Activated naive CD4-positive, alpha-beta T cell treated with anti-CD3 and anti-CD28 coated beads for 36 hours (primary cell): ENCODE measurements at places on chromosomes 12 and 14.

- DNase-seq = no peak
Measured at GRCh38 chr14:92866181-92866752, 56.7 kb upstream of the CHGA start.

DNA sequence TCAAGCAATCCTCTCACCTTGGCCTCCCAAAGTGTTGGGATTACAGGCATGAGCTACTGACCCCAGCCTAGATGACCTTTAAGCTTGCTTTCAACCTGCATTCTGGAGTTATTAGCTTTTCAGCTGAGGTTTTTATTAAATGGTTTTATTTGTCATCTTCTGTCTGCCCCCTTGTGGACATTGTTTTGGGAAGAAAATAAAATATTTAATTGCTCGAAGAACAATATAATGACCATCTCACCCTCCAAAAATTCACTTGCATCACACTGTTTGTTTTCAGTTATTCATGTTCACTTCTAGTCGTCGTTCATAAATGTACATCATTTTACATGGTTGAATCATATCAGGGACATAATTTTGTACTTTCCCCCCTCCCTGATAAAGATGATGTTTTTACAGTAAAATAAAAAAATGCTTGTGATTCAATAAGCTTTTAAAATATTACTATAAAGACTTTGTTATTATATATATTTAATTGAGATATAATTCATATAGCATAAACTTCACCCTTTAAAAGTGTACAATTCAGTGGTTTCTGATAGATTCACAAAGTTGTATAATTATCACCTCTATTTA lies 10.1 kb upstream of the SPATS2 start:
- DNase-seq = no peak

- DNase-seq = no peak
Measured at GRCh38 chr12:43252585-43252984, 299.4 kb downstream of the ADAMTS20 start.

DNA sequence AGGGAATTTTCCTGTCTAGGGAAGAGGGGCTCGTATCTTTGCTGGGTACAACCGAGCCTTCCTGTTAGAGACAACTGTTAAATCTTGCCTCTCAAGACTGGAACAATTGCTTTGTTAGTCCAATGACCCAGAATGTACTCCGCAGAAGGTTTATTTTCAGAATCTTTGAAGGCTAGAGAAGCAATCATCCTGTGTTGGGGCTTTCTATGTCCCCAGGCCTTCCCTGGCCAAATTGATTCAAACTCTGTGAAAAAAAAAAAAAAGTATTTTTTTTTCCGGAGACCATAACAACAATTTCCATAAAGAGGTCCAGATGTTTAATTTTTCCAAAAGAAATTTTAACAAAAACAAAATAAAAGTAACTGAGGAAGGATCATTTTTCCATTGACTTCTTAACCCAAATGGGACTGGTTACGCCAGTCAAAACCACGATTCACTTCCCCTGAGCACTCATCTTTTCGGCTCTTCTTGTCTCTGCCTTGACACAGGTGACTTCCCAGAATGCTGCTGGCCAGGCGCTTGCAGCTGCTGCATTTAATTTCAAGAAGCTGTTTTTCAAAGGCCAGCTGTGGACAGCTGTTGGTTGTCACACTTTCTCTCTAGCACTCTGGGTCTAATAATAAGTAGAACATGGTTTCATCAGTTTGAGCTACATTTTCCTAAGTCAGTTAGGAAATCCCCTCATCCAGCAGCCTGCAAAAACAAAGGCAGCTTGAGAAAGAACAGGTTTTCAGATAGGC lies 81.6 kb upstream of the MANSC4 start:
- peak; percentile 35 for DNase-seq

DNA sequence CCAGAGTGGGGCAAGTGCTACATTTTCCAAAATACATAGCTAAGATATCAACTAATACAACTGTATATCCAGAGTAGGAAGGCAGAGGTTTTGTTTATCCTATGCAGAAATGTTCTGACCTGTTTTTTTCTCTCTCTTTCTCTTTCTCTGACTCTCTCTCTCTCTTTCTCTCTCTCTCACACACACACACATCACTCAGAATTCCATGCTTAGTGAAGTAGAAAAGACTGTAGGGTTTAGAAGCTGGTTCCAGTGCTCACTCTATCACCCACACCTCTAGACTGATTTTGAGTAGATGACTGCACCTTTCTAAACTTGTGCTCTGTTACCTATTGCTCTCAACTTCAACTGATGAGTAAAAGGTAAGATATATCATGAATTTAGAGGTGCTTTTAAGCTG lies 356.7 kb downstream of the LRIG3 start:
- no peak for DNase-seq

GRCh38 chr12:31029468-31029867 lies 44.2 kb upstream of the DDX11 start:
- no peak for DNase-seq

DNA sequence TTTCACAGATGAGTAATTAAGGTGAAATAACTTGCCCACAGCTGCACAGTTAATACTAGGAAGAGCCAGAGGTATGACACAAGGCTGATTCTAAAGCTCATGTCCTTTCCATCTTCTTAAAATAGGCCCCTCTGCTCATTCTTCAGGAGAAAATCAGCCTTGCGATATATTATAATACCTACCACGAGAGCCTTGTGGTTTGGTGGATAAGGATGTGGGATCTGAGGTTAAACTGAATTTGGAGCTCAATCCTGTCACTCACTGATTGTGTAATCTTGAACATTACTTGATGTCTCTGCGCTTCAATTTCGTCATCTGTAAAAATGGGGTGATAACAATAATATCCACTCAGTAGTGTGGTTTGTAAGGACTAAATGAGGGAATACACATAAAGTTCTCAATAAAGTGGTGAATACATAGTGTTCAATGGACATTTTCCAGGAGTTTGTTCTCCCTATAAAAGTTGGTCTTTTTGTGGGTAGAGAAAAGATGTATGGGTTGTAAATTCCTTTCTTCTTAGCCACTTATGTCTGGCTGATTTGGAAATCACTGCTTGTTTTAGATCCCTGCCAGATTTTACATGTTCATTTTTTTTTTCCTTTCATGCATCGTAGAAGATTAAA lies 25.1 kb upstream of the ATP2B1 start:
- DNase-seq = no peak

DNA sequence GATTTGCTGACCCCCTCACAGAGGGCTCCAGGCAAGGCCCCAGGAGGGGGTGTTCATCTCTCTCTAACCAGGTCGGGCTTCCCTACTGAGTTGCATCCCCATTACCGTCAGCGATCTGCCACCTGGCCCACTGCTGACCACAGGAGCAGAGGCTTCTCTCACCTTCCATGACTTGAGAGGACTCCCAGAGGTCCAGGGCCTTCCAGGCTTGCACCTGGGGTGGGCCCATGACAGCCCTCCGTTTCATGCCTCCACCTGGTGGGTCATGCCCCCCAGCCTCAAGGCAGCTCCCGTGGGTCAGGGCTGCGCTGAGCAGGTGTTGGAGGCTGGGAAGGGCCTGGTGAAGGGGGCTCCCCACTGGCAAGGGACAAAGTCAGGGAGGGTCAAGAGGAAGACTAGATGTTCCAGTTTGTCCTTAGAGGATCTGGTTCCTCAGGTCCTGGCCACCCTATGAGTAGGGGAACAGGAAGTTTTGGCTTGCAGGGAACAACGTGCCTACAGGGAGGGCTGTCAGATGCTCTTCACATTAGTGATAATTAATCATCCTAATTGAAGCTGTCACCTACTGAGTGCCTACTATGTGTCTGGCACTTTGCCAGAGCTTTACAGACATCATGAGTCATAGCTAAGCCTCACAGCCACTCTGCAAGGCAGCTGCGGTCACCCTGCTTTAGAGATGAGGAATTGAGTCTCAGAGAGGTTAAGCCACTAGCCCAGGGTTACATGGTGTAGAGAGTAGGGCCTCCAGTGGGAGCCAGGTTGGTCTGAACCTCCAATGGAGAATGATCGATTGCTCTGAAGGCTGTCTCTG lies 13.8 kb downstream of the NFKBIA start:
- DNase-seq = no peak

DNA sequence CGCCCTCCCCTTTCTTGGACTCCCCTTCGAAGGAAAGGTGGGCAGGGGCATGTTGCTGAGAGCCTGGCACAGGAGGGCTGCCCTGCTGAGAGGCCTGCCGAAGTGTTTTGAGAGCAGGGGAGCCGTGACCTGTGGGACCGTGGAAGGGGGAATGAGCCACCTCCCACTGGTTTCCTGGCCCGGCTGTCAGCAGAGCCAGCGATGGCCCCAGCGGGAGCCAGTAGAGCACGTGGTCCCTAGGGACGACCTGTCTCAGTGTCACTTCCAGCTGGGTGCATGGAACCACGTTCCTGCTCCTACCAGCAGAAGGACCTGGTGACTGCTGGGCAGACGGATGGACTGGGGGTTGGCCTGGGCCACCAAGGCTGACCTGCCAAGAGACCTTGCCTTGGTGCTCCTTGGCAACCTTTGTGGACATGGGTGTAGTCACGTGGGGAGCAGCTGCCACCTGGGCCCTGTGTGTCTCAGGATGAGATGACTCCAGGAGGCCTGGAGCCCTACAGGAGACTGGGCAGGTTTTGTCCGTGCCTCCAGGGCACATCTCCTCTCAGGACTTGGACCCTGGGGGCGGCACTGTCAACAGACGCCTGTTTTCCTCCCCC lies 34.6 kb downstream of the BEGAIN start:
- no peak for DNase-seq

- no peak for DNase-seq
Measured at GRCh38 chr14:94670692-94671285, 58.6 kb downstream of the SERPINA3 start.

GRCh38 chr12:66688846-66689439 lies 10.1 kb upstream of the GRIP1 start:
- peak; percentile 50 for DNase-seq

DNA sequence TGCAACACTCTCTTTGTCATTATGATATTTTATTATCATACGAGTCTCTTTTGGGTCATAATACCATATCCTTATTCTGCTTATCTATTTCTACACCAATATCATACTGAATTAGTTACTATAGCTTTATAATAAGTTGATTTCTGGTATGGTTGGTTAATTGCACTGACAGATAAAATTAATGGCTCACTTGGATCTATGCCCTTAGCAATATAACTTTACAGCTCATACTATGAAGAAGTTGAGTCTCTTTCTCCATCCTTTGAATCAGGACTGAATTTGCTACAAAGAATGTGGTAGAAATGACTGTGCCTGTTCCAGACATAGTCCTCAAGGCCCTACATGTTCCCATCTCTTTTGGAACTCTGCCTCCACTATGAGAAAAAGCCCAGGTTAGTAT lies 139.7 kb upstream of the DYRK2 start:
- DNase-seq = no peak

DNA sequence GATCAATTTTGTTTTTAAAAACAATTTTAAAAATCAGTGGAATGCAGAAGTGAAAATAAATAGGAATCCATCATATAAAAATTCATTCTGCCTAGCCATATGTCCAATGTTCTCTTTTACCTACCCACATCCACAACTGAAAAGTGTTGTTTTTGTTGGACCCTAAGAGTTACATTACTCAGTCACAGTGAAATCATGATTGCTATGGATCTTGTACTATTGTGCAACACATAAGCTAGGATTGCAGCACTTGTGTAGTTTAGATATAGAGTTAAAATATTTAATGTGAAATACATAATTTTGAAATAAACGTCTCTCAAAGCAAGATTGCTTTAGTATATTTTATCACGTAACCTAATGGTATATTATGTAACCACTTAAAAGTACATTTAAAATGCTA lies 213.3 kb upstream of the CLEC14A start:
- no peak for DNase-seq

DNA sequence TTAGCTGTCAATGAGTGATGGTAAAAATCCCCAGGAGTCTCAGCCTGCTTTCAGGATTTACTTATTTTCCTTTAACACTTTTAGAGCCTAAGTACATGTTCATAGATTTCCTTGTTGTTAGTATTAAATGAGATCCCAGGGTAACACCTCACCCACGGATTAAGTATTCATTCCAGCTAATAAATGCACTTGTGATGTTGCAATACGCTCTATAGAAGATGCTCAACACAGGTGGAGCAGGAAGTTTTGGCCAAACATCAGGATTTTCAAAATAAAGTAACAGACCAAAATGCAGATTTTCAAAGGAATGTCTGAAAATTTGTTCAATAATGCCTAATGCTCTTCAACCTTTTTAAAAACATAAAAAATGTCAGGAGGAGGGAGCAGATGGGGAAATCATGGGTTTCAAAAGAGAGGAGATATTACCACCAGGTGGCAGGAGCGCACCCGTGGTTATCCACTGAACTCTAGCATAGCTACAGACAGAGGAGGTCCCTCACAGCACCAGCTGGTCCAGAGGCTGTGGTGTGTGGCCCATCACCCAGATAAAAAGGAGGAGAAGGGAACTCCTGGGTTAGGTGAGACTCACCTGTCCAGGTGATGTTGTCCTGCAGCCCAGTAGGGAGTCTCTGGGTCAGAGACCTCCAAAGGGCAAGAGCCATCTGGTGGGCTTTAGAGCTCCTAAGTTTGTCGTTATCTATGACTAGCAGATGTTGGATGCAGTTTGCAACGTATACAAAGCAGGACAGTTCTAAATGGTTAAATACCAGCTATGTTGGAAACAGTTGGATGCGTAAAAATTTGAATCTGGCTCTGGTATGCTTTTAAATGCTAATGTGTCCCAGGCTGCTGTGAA lies 1158.4 kb upstream of the TMEM132C start:
- DNase-seq = peak; percentile 70

GRCh38 chr12:38783304-38783703 lies 122.1 kb downstream of the CPNE8 start:
- DNase-seq = no peak

DNA sequence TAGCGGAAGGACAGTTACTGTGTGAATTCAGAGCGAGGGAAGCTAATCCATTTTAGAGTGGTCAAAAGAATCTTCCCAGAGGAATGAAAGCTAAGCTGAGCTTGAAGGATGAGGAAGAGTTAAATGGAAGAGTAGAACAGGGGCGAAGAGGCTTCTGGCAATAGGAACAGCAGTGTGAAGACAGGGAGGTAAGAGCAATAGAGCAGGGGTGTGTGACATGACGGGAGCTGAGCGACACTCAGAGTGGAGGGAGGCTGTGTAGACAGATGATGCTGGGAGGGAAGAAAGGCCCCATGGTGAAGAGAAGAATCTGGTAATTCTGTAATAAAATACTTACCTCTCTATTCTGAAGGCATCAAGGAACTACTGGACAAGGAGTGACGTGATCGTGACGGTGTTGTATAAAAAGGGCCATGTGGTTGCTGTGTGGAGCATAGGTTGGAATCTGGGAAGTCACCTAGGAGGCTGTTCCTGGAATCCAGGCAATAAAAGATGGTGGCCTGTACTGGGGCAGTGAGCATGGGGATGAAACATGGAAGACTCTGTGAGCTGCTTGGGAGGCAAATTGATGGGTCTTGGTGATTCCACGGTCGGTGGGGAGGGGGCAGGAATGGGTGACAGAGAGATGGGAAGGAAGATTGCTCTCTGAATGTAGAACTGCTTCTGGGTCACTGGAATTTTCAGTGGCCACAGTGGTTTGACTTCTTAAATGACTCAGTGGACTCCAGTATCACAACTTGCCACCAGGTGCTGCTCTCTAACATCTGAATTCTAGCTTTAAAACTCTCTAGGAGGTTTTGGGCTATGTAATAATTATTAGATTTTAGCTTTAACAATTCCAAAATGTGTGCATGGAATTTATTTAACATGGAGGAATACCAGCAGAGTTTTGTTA lies 164.1 kb downstream of the ATP23 start:
- DNase-seq = no peak
